ENCODE measurements at places on chromosomes 1 and 21. TPM values are rescaled to one million over a fixed set of nuclear protein-coding genes. Genes with fewer than 3 reads are reported as not detected.

Gene KIF1B
- total RNA-seq, result 15.1 TPM

Gene MIXL1
- total RNA-seq, result not detected

Gene HNRNPCL2
- total RNA-seq, result not detected

Gene CTH
- total RNA-seq, result 1.6 TPM

Gene QSOX1
- 192 TPM for total RNA-seq

Gene DLGAP3
- total RNA-seq, result not detected

Gene GNG4
- 0.05 TPM for total RNA-seq

Gene AGT
- not detected for total RNA-seq

Gene BLACAT1
- total RNA-seq, result 1.3 TPM

Gene CSTB
- 165 TPM for total RNA-seq
